ENCODE measurements at places on chromosomes 1 and 21. TPM values are rescaled to one million over a fixed set of nuclear protein-coding genes. Genes with fewer than 3 reads are reported as not detected.

DNA sequence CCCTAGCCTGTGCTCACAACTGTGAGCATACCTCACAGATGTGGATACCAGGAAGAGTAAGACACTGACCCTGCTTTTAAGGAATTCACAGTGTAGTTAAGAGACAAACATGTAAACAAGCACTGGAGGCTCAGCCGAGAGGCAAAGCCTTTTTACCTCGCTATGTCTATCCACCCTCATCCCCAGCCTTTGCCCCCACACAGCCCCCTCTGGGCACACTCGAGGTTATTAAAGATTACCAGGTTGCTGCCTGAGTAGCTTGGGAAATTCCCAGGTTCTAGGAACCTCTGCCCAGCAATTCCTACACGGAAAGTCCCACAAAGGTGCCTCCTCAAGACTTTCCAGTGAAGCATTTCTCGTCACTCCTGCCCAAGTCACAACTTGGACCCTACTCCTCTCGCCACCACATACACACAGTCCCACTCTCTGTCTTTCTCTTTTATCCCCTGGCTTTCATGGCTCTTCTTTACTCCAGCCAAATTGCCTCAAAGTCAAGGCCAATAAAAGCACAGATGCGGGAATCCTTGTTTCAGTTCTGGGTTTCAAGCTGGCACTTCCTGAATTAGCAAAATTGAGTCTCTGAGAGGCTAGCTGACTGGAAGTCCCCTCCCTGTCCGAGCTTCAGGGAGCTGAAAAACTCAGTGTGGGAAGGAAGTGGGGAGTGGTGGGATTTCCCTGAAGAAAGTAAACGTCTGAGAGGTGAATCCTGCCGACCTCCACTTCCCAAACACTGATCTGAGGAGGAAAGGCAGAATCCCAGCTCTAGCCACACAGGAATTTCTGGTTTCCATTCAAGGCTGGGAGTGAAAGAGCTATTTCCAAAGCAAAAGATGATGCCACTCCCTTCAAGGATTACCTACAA is 7.6 kb downstream of the DENND2D start:
- peaks cover 4% of the 10 kb centered on the region for H3K27me3 ChIP-seq
- H3K4me3 ChIP-seq: no peak overlapping the region

- H3K4me1 ChIP-seq: no peaks in the 10 kb centered on the region
- H3K27me3 ChIP-seq: no peaks in the 10 kb centered on the region
- H3K27ac ChIP-seq: no peak within 1 kb of the TSS
- no peaks in the 10 kb centered on the region for H3K36me3 ChIP-seq
- no peak for DNase-seq
- H3K4me3 ChIP-seq: no peak within 1 kb of the TSS
Observed at GRCh38 chr1:171622152-171622462, at the start of gene MYOCOS. TSS of gene MYOCOS (plus strand) at chr1:171622243. CDS start at chr1:171623884, 1,641 bp downstream.

GRCh38 chr21:46356494-46357334 is 32.8 kb downstream of the PCNT start:
- H3K36me3 ChIP-seq: peaks cover 95% of the 10 kb centered on the region
- DNase-seq: no peak
- no peak overlapping the region for H3K27ac ChIP-seq
- no peaks in the 10 kb centered on the region for H3K27me3 ChIP-seq

- H3K27ac ChIP-seq: no peak overlapping the region
- H3K4me3 ChIP-seq: no peak overlapping the region
- no peaks in the 10 kb centered on the region for H3K27me3 ChIP-seq
- H3K4me1 ChIP-seq: no peaks in the 10 kb centered on the region
- H3K36me3 ChIP-seq: no peaks in the 10 kb centered on the region
Observed at GRCh38 chr1:184553845-184554244, 167.0 kb downstream of the C1orf21 start.

DNA sequence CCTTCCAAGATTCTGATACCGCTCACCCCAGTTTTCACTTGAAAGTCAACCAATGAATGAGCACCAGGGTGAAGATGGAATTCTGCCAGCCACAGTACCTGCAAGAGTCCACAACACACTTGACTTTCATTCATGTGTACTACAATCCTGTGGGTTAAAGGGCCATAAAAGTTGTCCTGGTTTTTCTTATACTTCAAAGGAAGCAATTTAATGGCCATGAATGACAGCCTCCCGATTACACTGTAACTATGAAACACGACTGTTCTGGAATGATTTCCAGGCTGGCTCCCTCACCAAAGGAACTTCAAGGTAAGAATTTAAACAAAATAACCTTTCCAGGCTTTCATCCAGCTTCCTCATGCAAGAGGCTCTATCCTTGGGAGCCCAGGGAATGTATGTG is 502.8 kb downstream of the SMYD3 start:
- H3K27me3 ChIP-seq: no peaks in the 10 kb centered on the region
- peaks cover 33% of the 10 kb centered on the region for H3K4me1 ChIP-seq
- H3K36me3 ChIP-seq: no peaks in the 10 kb centered on the region
- no peak for DNase-seq
- H3K27ac ChIP-seq: peak overlapping the region; percentile 73
- no peak overlapping the region for H3K4me3 ChIP-seq

- peaks cover 34% of the 10 kb centered on the region for H3K36me3 ChIP-seq
- DNase-seq: peak; percentile 21
- H3K4me1 ChIP-seq: peaks cover 54% of the 10 kb centered on the region
- no peak overlapping the region for H3K27ac ChIP-seq
- no peak overlapping the region for H3K4me3 ChIP-seq
- H3K27me3 ChIP-seq: peaks cover 3% of the 10 kb centered on the region
Observed at GRCh38 chr1:212612041-212612961, 3.7 kb downstream of the ATF3 start.

- H3K36me3 ChIP-seq: 0 out of 2 replicates have a peak, but pooled peaks cover 5% of the 10 kb centered on the region
- no peak overlapping the region for H3K4me3 ChIP-seq
- H3K4me1 ChIP-seq: no peaks in the 10 kb centered on the region
- H3K27me3 ChIP-seq: no peaks in the 10 kb centered on the region
- no peak overlapping the region for H3K27ac ChIP-seq
Observed at GRCh38 chr1:234668577-234668955, 58.6 kb upstream of the IRF2BP2 start.

GRCh38 chr1:15408890-15409387 is 749 bp upstream of the EFHD2 start:
- no peak for DNase-seq
- peaks cover 88% of the 10 kb centered on the region for H3K36me3 ChIP-seq
- H3K27me3 ChIP-seq: no peaks in the 10 kb centered on the region
- peaks cover 58% of the 10 kb centered on the region for H3K4me1 ChIP-seq
- H3K4me3 ChIP-seq: peak overlapping the region; percentile 99

GRCh38 chr1:177010211-177010825 is 154.2 kb downstream of the ASTN1 start:
- no peaks in the 10 kb centered on the region for H3K27me3 ChIP-seq
- H3K4me3 ChIP-seq: no peak overlapping the region
- H3K27ac ChIP-seq: no peak overlapping the region
- DNase-seq: no peak

- no peak for DNase-seq
- no peaks in the 10 kb centered on the region for H3K36me3 ChIP-seq
- H3K27me3 ChIP-seq: no peaks in the 10 kb centered on the region
- no peak overlapping the region for H3K27ac ChIP-seq
- H3K4me1 ChIP-seq: no peaks in the 10 kb centered on the region
Observed at GRCh38 chr1:177366091-177366490, 195.3 kb downstream of the BRINP2 start.

- H3K4me1 ChIP-seq: peaks cover 9% of the 10 kb centered on the region
- H3K4me3 ChIP-seq: no peak overlapping the region
- H3K27ac ChIP-seq: no peak overlapping the region
- H3K36me3 ChIP-seq: no peaks in the 10 kb centered on the region
- peaks cover 9% of the 10 kb centered on the region for H3K27me3 ChIP-seq
- peak; percentile 38 for DNase-seq
Observed at GRCh38 chr1:10941891-10942541, 70.4 kb upstream of the TARDBP start.

DNA sequence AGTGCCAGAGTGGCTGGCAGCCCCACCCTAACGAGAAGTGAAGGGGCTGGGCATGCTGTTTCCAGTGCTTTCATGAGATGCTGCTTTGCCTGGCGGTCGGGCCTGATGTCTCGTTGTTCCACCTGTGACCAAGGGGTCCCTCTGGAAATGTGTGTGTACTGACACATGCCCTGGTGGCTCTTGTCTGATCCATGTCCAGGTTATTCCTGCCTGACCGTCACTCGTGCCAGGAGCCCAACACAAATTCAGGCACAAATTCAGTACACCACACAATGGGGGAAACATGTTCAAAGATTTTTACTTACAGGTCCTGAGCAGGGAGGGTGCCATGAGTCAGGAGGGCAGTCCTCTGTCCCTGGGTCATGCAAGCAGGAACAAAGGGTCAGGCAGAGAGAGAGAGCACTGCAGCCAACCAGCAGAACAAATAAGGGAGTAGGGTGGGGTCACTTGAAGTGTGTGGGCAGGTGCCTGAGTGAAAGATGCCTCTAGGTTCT is 76.3 kb downstream of the ADARB1 start:
- peak; percentile 24 for DNase-seq
- H3K36me3 ChIP-seq: no peaks in the 10 kb centered on the region
- peaks cover 19% of the 10 kb centered on the region for H3K4me1 ChIP-seq
- no peaks in the 10 kb centered on the region for H3K27me3 ChIP-seq
- no peak overlapping the region for H3K27ac ChIP-seq

DNA sequence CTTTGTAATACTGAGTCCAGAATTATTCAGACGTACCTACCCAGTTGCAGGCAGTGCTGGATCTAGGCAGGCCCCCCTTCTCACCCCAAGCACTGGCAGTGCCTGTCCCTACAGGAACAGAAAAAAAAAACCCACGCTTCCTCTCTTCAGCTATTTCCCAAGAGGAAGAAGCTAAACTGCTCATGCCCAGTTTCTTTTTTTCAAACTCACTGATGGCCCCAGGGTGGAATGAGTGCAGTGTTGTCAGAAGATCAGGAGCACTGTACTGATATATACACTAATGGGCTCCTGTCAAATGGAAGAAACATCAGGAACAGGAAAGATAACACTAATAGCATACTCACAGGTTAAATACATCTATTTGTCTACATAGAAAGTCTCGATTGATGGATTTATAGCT is 28.2 kb upstream of the DOCK7 start:
- H3K27me3 ChIP-seq: no peaks in the 10 kb centered on the region
- H3K36me3 ChIP-seq: no peaks in the 10 kb centered on the region

DNA sequence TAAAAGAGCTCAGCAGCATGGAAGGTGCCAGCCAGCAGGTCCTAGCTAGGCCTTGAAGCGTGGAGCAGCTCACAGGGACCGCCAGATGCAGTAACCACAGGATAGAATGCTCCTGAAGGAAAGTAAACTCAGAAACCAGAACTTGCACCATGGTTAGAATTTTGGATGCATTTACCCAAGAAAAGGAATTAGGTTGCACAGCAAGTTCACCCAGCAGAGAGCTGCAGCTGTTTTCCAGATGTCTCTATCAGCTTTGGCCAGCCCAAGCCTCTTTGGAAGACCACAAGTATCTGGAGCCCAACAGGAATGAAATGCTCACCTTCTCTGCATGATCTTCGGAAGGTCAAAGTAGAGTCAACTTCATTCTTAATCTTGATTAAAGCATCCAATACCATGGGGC is 21.0 kb upstream of the ATP13A2 start:
- H3K4me1 ChIP-seq: no peaks in the 10 kb centered on the region
- no peak overlapping the region for H3K4me3 ChIP-seq
- no peak overlapping the region for H3K27ac ChIP-seq
- no peaks in the 10 kb centered on the region for H3K27me3 ChIP-seq
- peaks cover 51% of the 10 kb centered on the region for H3K36me3 ChIP-seq

GRCh38 chr1:156119503-156120209 is 5.1 kb downstream of the LMNA start:
- H3K4me3 ChIP-seq: peak overlapping the region; percentile 5
- no peaks in the 10 kb centered on the region for H3K27me3 ChIP-seq
- DNase-seq: peak; percentile 81
- H3K4me1 ChIP-seq: peaks cover 81% of the 10 kb centered on the region
- H3K36me3 ChIP-seq: peaks cover 76% of the 10 kb centered on the region

DNA sequence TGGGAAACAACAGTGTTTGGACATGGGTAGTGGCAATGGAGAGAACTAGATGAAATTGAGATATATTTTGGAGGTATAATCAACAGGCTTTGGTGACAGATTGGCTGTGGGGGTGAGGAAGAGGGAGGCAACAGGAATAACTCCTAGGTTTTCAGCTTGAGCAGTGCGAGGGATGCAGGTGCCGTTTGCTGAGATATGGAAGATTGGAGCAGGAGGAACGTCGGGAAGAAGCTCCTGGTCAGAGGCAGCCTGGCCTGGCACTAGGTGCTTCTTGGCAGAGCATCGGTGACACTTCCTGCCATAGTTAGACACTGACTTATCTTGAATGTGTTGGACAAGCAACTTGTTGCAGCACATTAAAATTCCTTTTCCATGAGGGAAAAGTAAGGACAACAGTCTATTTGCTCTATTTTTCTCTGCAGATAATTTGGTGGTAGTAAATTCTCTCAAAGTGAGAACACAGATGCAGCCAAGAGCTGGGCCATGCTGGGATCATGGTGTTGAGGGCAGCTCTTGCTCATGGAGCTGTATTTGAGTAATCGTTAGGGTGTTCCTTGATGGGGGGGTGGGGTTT is 21.5 kb upstream of the MYSM1 start:
- no peak overlapping the region for H3K4me3 ChIP-seq
- H3K4me1 ChIP-seq: peaks cover 18% of the 10 kb centered on the region
- H3K27ac ChIP-seq: no peak overlapping the region
- no peak for DNase-seq
- no peaks in the 10 kb centered on the region for H3K36me3 ChIP-seq
- no peaks in the 10 kb centered on the region for H3K27me3 ChIP-seq

- H3K4me3 ChIP-seq: no peak overlapping the region
- no peaks in the 10 kb centered on the region for H3K4me1 ChIP-seq
- H3K27me3 ChIP-seq: no peaks in the 10 kb centered on the region
Observed at GRCh38 chr21:33747420-33747819, 105.1 kb downstream of the ITSN1 start.

DNA sequence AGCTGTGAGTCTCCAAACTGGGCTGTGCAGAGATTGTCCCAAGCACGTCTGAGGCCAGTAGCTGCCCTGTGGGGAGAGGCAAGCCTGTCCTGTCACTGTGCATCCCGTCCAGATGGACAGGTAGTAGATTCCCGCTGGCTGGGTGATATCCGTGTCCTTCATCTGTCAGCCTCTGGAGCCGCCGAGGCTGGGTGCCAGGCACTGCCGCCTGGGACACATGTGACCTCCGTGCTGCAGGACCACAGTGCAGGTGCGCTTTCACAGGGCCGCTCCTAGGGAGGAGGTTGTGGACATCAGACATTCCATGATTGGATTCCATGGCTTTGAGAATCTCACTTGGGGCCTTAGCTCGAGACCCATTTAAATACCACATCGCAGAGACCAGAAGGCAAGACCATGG is 4.7 kb downstream of the PDXK start:
- peaks cover 36% of the 10 kb centered on the region for H3K36me3 ChIP-seq
- H3K27me3 ChIP-seq: no peaks in the 10 kb centered on the region
- peaks cover 28% of the 10 kb centered on the region for H3K4me1 ChIP-seq
- H3K4me3 ChIP-seq: no peak overlapping the region
- DNase-seq: no peak

GRCh38 chr1:236451796-236452373 is 57.8 kb downstream of the EDARADD start:
- H3K36me3 ChIP-seq: no peaks in the 10 kb centered on the region
- H3K27ac ChIP-seq: no peak overlapping the region
- H3K27me3 ChIP-seq: no peaks in the 10 kb centered on the region
- no peak overlapping the region for H3K4me3 ChIP-seq

GRCh38 chr1:92859400-92860039 is 27.7 kb downstream of the RPL5 start:
- no peaks in the 10 kb centered on the region for H3K4me1 ChIP-seq
- no peaks in the 10 kb centered on the region for H3K36me3 ChIP-seq
- no peak overlapping the region for H3K27ac ChIP-seq

- DNase-seq: no peak
- no peak overlapping the region for H3K4me3 ChIP-seq
- no peaks in the 10 kb centered on the region for H3K27me3 ChIP-seq
Observed at GRCh38 chr1:197303463-197303862, 35.4 kb downstream of the CRB1 start.

Gene ATP1A4
- not detected for total RNA-seq

Gene B3GALT6
- 50.1 TPM for total RNA-seq

Gene TTC34
- total RNA-seq: 0.06 TPM

Gene KIF17
- 1.9 TPM for total RNA-seq

Gene PDZK1IP1
- total RNA-seq: not detected

Gene RASAL2
- 25.4 TPM for total RNA-seq

Data from SJSA1 (cell line).